ENCODE measurements at places on chromosomes 3 and 15.

- no peak for DNase-seq
These were observed 24.0 kb downstream of the AAGAB start for GRCh38 chr15:67230504-67230903.

- DNase-seq = no peak
These were observed 32.2 kb upstream of the TM2D3 start for GRCh38 chr15:101684384-101684783.

DNA sequence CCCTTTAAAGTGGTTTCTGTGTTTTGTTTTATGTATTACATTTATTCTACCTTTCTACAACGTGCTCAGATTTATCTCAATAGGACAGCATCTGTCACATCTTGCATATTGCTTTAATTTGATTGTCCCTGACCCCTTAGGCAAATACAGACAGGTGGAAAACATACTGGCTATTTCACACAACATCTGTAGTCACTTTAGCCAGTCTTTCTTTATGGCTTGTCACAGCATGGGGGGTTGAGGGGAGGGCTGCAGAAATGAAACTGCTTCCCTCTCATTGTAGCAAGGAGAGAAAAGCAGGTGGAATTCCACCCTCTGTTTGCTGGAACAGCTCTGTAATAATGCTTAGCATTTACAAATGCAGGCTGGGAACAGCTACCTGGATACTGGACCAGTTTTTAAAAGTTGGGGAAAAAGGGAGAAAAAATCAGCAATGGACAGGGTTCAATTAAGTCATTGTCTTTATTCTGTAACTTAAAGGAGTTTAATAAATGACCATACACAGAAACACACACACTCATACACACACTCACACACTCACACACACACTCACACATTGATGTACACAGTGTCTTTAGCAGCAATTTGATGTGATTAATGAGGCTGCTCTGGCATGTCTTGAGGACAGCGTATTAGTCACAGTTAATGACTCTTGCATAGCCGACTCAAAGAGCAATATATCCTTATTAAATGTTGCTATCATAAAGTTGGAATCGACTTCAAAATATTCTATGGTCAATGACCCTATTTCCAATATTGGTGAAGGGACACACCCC is 283.7 kb upstream of the GBE1 start:
- peak; percentile 72 for DNase-seq

DNA sequence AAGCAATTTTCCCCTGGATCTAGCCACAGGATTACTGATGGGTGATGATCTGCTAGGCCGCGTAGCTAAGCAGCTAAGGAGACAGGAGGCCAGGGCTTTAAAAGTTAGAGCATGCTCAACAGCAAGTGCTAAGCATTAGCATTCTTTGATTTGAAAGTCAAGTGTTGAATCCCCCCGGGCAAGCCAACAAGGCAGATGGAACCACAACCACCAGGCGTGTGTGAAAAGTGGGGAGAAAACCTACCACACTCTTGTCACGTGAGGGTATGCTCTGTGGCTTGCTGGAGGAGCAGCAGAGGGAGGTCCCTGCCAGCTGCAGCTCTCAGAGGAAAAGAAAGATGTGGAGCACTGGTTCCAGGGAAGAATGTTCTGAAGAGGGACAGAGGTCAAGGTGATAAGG is 20.9 kb downstream of the SLC51A start:
- no peak for DNase-seq

DNA sequence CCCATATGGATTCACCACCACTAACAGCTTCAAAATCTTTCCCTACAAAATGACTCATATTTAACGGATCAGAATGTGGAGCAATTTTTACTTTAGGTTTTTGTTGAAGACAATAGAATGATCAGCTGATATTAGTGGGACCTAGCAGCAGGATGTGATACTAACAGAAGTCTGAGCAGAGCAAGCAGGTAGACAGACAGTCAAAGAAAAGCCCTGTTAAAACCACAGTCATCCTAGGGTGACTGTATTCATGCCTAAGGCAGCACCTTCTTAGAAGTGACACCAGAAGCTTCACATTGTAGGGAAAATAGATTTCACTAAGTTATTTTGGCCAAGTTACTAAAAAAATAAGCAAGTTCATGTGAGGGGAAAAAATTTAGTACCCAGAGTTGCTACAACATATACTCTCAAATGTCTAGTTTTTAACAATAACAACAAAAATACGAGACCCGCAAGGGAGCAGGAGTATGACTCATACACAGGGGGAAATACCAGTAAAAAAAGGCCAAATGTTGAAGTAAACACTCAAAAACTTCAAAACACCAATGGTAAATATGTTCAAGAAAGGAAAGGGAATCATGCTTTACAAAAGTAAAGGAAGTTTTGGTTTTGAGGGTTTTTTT is 590.9 kb downstream of the EPHA3 start:
- no peak for DNase-seq

DNA sequence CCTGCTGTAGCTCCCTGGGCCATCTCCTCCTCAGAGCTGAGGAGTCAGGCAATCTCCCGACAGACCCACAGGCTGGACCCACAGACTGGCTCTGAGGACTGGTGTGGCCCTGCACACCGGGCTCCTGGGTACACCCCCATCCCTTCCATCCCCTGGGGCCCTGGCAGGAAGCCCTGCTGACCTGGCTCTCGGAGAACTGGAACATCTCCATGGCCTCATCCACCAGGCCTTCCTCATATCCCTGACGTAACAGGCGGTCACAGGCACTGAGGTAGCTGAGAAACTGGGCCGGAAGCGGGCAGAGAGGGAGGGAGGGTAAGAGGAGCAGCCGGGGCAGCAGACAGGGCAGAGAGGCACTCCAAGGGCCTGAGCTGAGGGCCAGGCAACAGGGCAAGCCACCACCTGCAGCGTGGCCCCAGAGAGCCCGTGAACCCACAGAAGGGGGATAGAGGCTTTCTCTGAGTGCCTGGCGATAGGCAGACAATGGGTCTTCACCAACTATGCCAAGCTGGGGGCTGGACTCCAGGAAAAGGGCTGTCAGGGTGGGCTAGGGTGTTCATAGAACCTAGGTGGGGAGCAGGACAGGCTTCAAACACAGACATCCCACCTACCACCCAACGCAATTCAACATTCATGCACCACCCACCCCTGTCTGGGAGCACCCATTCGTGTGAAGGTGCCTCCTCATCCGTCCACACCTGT is 17.9 kb downstream of the KBTBD13 start:
- no peak for DNase-seq

GRCh38 chr3:129519896-129520715 is 8.3 kb upstream of the RHO start:
- DNase-seq = no peak

- DNase-seq = no peak
These were observed 33.0 kb downstream of the GNB5 start for GRCh38 chr15:52158084-52158765.

GRCh38 chr15:77029166-77030047 is 34.5 kb downstream of the PSTPIP1 start:
- no peak for DNase-seq

- DNase-seq = no peak
These were observed 36.7 kb upstream of the ZNF710 start for GRCh38 chr15:89964232-89964954.

GRCh38 chr3:13420831-13421765 is 976 bp upstream of the NUP210 start:
- DNase-seq = peak; percentile 18

GRCh38 chr3:112640276-112640929 is 540 bp downstream of the CCDC80 start:
- no peak for DNase-seq

GRCh38 chr3:160473978-160474377 is 24.4 kb upstream of the TRIM59 start:
- no peak for DNase-seq

- no peak for DNase-seq
These were observed 97.8 kb upstream of the AADACL2 start for GRCh38 chr3:151635905-151636304.

DNA sequence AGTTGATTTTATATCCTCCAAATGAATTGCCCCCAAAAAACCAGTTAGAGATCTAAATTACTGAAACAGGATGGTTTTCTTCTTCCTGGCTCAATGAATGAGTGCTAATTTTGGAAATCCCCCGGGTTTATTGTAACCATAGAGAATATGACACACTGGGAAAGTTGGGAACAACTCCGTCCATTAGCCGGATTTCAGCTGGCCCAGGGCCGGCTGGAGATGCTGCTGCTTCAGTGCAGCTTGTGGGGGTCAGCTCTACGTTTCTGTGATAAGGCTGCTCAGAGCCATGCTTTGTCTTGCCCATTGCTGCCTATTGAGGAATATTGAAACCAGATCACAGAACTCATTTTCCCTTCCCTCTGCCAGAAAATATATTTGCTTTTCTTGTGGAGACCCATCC is 20.3 kb downstream of the GYG1 start:
- DNase-seq = no peak

Measured in NCI-H774 (cell line).